Activated CD8-positive, alpha-beta memory T cell treated with anti-CD3 and anti-CD28 coated beads for 36 hours (primary cell): ENCODE measurements at places on chromosomes 13 and 19. TPM values are rescaled to one million over a fixed set of nuclear protein-coding genes. Genes with fewer than 3 reads are reported as not detected.

CEACAM16 gene
- total RNA-seq = not detected

MYH14 gene
- total RNA-seq = not detected

NLRP11 gene
- 0.06 TPM for total RNA-seq

ZBTB32 gene
- 278 TPM for total RNA-seq
